ENCODE measurements at places on chromosomes 2 and 18. TPM values are rescaled to one million over a fixed set of nuclear protein-coding genes. Genes with fewer than 3 reads are reported as not detected.

RESP18 gene
- not detected for polyA plus RNA-seq

SFTPB gene
- polyA plus RNA-seq: 0.18 TPM

DNA sequence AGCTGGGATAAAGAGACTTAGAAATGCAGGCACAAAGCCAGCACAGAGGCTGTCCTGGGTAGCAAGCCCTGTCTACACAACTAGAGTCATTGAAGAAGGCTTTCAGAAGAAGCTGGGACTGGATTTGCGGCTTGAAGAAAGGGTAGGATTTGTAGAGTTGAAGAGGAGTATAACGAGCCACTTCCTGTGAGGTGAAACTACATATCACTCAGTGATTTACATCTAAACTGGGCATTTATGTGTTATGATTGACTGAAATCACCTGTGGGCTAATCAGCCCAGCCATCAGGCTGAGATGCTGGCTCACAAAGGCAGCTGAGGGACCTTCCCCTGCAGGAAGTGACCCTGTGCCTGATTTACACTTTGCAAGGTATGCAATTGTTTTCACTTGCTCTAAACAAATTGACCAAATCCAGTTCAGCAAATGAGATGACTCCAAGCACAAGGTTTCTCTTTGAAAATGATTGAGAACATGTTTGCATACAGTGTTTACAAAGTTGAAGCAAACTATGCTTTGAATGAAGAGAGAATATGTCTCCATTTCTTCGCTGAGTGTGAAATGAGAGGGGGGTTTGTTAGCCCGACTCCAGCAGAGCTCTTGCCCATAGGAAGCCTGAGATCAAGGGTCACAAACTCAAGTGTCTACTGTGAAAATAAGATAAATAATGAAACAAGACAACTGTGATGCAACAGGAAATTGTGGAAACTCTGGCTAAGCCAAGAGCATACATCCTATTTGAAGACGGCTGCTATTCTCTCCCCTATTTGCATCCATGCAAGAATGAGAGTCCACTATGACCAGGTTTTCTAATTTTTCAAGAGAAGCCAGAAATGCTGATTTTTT is 69.3 kb upstream of the HK2 start:
- DNase-seq: no peak

DNA sequence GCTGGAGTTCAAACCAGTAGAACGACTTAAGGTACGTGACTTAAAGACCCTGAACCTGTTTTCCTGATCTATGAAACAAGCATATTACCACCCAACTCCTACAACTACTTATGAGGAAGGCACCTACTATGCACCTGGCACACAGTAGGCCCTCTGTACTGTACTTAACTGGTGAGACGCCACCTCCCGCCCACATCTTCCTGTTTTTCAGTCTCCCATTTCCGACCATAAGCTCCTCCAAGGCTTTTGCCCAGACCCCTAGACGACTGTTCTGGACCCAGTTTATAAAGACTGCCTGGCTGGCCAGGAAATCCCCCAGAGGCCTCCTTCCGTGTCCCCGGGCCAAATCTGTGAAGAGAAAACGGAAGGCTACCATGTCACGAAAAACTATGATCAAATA is 1.5 kb downstream of the GALNT14 start:
- DNase-seq: no peak

GRCh38 chr18:3538456-3538855 is 88.5 kb downstream of the TGIF1 start:
- DNase-seq: no peak

DNA sequence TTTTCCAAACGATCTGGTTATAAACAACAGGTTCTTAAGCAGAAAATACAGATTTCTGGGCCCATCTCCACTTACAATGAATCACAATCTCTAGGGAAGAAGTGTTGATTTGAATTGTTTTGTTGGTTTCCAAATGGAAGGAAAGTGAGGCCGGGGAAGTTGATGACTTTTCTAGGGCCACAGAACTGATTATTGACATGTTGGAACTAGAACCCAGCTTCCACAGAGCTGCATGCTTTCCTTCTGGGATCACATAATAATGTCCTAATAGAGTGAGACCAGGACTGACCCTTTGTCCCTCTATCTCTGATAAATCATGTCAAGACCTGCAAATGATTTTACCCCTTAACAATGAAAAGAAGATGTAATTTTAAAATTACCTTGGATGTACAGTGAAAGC is 332.2 kb downstream of the OSR1 start:
- no peak for DNase-seq

- DNase-seq: no peak
These were observed 1.1 kb upstream of the SNED1 start for GRCh38 chr2:240997141-240997855.

Data from left kidney (tissue), 8 donors.